ENCODE measurements at places on chromosomes 5 and 9.

DNA sequence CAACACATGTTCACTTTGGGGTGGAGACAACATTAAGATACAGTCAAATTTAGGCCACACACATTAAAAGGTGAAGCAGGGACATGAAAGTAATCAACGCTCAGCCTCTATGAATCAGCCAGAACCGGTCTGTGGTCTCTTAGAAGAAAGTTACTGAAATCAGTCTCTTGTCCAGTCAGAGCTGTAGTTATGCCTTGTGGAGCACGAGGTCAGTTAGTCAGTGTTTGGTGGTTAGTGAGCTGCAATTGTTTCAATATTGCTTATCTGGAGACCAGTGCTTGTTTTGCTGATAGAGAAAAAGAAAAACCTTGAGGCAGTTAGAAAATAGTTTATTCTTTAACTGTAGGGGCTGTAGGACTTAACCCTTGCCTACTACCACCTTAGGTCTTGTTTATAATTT lies 157.8 kb upstream of the RASEF start:
- H3K27ac ChIP-seq: no peak overlapping the region
- peaks cover 23% of the 10 kb centered on the region for H3K27me3 ChIP-seq
- H3K36me3 ChIP-seq: no peaks in the 10 kb centered on the region

DNA sequence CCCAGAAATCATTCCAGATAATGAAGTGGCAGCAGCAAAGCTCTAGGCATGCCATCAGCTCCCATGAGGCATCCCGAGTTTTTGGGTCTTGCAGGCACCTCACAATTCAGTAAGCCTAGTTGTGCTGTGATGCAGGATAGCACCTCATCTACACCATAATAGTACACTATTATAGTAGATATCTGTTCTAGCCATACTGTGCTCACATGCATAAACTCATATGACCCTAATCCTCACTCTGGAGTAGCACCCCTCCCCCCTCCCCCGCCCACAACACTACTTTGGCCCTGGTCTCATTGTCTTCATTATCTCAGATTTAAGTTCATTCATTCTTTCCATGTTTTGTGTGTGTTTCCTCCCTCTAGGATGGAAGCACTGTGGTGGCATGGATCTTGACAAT lies 102.5 kb upstream of the PITX1 start:
- no peak for DNase-seq
- H3K27ac ChIP-seq: no peak overlapping the region
- H3K27me3 ChIP-seq: peaks cover 20% of the 10 kb centered on the region
- H3K36me3 ChIP-seq: no peaks in the 10 kb centered on the region
- no peaks in the 10 kb centered on the region for H3K4me1 ChIP-seq

- peaks cover 34% of the 10 kb centered on the region for H3K4me1 ChIP-seq
- peaks cover 2% of the 10 kb centered on the region for H3K36me3 ChIP-seq
- no peak overlapping the region for H3K27ac ChIP-seq
- no peaks in the 10 kb centered on the region for H3K27me3 ChIP-seq
- no peak overlapping the region for H3K4me3 ChIP-seq
Observed at GRCh38 chr9:77953590-77953989, 78.0 kb downstream of the GNAQ start.

DNA sequence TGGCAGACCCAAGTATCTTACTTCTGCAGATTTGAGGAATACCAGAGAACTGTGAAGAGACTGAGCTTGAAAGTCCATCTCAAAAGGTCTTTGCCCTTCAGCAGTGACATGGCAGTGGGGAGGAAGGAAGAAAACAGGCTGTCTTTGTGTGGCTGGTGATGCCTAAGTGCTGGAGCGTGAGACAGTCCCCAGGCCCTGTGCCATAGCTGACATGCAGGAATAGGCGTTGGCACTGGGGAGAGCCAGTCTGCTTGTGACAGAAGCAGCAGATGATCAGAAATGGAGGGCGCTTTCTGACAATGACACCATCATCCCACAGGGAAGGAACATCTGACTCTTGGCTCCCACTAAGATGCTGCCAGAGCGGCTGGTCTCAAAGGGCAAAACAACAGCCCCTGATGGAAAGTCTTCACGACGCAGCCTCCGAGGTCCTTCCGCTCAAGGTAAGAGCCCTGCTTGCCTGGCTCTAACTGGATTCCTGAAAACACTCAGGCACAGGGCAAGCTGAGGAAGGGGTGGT lies 15.5 kb upstream of the GLRX start:
- no peak overlapping the region for H3K4me3 ChIP-seq
- H3K4me1 ChIP-seq: peaks cover 54% of the 10 kb centered on the region
- H3K27ac ChIP-seq: no peak overlapping the region

DNA sequence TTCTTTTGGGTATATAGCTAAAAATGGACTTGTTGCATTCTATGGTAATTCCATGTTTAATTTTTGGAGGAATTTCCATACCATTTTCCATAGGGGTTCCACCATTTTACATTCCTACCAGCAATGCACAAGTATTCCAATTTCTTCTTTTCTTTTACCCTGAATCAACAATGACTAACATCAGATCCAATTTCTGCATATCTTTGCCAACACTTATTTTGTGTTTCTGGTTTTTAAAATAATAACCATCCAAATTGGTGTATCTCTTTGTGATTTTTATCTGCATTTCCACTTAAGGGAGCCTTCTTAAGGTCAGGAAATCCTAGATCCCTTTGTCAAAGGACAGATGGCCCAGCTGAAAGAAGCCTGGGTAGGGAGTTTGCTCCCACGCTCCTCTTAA lies 29.5 kb upstream of the SMU1 start:
- no peak for DNase-seq
- H3K4me3 ChIP-seq: no peak overlapping the region
- no peak overlapping the region for H3K27ac ChIP-seq
- H3K36me3 ChIP-seq: no peaks in the 10 kb centered on the region
